ENCODE measurements at places on chromosomes 5 and 9.

GRCh38 chr5:163645421-163646416, 140.3 kb downstream of the MAT2B start:
- DNase-seq, result no peak

DNA sequence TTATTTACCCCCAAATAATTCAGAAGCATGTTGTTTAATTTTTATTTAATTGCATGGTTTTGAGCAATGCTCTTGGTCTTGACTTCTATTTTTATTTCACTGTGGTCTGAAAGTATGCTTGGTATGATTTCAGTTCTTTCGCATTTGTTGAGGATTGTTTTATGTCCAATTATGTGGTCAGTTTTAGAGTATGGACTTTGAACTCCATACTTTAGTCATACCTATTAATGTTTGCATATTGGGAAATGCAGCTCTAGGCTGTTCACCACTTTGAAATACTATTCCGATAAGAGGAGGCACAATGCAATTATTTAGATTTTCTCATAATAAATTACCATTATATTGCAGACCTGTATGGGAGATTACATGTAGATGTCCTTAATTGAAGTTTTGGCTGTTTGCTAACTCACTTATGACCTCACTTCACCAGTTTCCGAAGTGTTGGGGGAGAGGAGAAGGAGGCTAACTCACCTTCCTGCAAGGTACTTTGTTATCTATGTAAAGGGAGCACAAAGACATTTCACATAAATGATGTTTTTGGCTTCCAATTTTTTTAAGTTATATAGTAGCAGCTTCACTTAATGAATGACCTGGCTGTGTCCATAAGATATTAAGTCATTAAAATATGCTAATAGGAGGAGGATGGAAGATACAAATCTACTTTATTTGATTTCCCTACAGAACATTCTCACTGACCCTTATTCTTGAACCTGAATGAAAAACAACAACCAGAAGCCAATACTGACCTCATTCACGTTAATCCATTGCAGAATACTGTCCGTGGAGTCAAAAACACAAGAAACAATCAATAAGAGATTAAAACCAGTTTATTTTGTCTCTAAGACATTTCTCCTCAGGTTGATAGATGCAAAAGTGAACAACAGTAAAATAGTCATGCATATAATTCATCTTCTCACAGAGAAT, 970.3 kb upstream of the ARRDC3 start:
- DNase-seq, result peak; percentile 63

GRCh38 chr9:89710697-89711096, 105.9 kb downstream of the GADD45G start:
- peak; percentile 72 for DNase-seq

DNA sequence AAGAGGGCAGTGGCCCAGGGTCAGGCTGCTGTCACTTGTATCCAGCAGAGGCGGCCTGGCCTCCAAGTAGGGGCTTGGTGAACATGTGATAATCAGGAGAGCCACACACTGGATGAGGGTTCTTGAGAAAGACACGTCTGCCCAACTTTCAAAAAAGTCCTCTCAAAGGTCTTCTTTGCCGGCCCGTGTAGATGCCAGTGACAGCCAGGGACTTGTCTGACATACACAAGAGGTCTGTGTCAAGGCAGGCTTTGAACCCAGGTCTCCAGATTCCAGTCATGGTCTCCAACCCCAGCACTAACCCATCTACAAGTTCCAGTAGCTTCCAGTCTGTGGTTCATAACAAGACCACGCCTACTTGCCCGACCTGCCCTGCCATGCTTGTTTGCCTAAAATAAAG, 7.9 kb upstream of the AMBP start:
- no peak for DNase-seq

GRCh38 chr5:132754947-132755346, 7.7 kb downstream of the CCNI2 start:
- DNase-seq, result peak; percentile 24

DNA sequence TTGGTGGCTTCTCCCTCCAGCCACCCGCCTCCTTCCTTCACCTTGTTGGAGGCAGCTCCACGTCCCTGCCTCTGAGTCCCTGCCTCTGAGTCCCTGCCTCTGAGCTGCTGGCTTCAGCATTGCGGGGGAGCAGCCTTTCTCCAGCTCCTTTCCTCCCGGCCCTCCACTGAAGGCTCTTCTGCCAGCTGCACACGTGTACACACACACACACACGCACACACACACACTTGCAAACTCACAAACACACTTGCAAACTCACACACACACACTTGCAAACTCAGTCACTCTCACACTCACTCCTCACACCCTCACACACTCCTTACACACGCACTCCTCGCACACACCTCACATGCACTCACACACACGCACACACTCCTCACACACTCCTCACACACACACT, 45.1 kb downstream of the C9orf50 start:
- DNase-seq, result peak; percentile 54

- DNase-seq, result no peak
These were observed 792.1 kb downstream of the DTWD2 start for GRCh38 chr5:118196229-118196628.

DNA sequence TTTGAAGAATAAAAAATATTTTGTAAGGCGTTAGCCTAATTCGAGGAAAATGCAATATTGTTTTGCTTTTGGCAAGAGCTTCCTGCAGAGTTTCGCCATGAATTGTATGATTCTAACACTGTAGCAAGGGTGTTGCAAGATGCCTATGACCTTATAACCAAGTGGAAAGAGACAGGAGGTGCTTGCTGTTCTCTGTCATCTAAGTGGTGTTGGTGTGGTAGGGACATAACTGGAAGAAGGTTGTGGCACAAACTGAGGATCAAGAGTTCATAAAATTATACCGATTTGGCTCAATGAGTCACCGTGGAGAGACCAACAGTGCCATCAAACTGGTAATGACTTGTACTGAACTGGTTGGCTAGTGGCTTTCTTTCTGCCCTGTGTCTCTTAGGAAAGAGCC, 6.3 kb downstream of the STC2 start:
- peak; percentile 67 for DNase-seq

GRCh38 chr9:20319641-20320337, 302.5 kb downstream of the MLLT3 start:
- DNase-seq, result peak; percentile 95

GRCh38 chr5:82364497-82364896, 86.3 kb upstream of the RPS23 start:
- peak; percentile 64 for DNase-seq

- DNase-seq, result peak; percentile 52
These were observed 11.7 kb upstream of the OR1J2 start for GRCh38 chr9:122498883-122499288.

- DNase-seq, result peak; percentile 81
These were observed 28.9 kb downstream of the SHC3 start for GRCh38 chr9:89149726-89150125.

DNA sequence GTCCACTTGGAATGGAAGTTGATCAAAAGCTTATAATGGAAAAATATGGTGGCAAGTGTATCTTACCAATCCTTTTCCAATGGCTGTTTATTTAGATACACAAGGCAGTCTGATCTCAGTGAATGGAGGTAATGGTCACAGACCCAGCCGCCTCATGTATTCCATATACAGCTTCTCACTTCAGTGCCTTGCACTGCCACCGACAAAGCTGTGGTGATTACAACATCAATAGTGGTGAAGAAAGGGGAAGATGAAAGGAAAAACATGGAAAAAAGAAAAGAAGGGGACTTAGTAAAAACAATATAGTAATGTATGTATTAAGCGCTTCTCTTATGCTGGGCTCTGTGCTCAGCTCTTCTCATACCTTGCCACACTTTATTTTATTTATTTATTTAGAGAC, 297.3 kb upstream of the RASA1 start:
- DNase-seq, result no peak

- DNase-seq, result peak; percentile 84
These were observed 63.8 kb upstream of the ZNF462 start for GRCh38 chr9:106799152-106799551.

- DNase-seq, result peak; percentile 55
These were observed 24.7 kb upstream of the NUDT12 start for GRCh38 chr5:103587185-103587748.

GRCh38 chr5:120504057-120504456, 40.0 kb downstream of the PRR16 start:
- DNase-seq, result peak; percentile 50

GRCh38 chr5:100855937-100856430, 47.1 kb downstream of the ST8SIA4 start:
- DNase-seq, result no peak

- no peak for DNase-seq
These were observed 19.1 kb downstream of the URM1 start for GRCh38 chr9:128390150-128390812.

- DNase-seq, result peak; percentile 3
These were observed 40.4 kb downstream of the CFAP95 start for GRCh38 chr9:69861011-69861410.

GRCh38 chr5:174733091-174733690, 8.8 kb downstream of the MSX2 start:
- DNase-seq, result no peak

DNA sequence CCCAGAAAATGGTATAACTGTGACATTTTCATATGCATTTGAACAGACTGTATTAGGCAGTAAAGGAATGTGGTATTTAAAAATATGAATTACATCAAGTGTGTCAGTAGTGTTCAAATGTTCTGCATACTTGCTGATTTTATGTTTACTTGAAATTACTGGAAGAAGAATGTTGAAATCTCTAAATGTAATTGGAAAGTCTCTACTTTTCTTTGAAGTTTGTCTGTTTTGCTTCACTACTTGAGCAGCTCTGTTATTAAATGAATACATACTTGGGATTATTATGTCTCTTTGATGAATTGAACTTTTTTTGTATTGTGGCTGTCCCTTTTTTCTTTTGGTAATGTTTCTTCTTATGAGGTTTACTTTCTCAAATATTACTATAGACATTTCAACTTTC, 205.6 kb downstream of the TAF11L14 start:
- DNase-seq, result peak; percentile 16

- DNase-seq, result no peak
These were observed 341.0 kb downstream of the IRX2 start for GRCh38 chr5:2410451-2410850.

DNA sequence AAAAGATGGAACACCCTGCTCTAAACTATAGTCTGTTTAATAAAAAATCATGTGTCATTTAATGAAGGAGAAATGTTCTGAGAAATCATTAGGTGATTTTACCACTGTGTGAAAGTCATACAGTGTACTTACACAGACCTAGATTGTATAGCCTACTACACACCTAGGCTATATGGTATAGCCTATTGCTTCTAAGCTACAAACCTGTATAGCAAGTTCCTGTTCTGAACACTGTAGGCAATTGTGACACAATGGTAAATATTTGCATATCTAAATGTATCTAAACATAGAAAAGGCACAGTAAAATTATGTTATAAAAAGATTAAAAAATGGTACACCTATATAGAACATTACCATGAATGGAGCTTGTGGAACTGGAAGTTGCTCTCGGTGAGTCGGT, 40.6 kb downstream of the EFNA5 start:
- no peak for DNase-seq

DNA sequence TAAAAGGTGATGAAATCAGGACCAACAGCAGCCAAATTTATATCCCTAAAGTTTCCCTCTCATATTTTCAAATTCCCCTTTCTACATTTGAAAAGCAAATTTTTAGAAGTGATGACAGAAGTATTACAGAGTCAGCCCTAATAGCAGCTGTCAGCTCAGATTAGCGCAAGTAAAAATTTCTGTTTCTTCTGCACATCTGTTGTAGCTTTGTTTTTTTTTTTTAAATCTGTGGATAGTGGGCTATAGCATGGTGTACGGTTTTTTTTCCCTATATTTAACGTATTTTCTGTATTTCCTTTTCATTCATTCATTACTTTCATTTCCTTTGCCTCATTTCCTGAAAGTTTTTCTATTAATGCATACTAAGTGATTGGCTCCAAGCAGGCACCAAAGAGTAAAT, 99.1 kb downstream of the MACIR start:
- DNase-seq, result no peak

GRCh38 chr5:14366763-14367162, 214.8 kb upstream of the OTULINL start:
- DNase-seq, result no peak

DNA sequence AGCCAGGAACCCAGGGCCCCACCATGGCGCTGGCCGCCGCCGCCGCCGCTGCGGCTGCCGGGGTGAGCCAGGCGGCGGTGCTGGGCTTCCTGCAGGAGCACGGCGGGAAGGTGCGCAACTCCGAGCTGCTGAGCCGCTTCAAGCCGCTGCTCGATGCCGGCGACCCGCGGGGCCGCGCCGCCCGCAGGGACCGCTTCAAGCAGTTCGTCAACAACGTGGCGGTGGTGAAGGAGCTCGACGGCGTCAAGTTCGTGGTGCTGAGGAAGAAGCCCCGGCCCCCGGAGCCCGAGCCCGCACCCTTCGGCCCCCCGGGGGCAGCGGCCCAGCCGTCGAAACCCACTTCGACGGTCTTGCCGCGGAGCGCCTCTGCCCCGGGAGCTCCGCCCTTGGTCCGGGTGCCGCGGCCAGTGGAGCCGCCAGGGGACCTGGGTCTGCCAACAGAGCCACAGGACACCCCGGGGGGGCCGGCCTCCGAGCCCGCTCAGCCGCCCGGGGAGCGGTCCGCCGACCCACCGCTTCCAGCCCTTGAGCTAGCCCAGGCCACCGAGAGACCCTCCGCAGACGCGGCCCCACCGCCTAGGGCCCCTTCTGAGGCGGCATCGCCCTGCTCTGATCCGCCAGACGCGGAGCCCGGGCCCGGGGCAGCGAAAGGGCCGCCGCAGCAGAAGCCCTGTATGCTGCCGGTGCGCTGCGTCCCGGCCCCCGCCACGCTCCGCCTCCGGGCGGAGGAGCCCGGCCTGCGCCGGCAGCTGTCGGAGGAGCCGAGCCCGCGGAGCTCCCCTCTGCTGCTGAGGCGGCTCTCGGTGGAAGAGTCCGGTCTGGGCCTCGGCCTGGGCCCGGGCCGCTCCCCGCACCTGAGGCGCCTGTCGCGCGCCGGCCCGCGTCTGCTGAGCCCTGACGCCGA, 749 bp downstream of the SOWAHA start:
- no peak for DNase-seq

DNA sequence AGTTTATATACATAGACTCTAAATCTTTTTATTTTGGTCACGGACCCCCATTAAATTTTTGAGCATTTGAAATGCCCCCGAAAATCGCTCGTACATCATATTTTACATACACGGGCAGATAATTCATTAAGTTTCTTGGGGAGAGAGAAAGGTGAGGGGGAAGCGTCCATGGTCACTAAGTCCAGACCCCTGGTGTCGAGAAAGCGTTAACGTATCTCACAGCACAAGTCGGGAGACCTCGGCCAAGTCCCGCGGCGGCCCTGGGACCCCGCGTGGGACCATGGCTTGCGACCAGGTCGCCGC, 794 bp downstream of the PTBP3 start:
- no peak for DNase-seq

DNA sequence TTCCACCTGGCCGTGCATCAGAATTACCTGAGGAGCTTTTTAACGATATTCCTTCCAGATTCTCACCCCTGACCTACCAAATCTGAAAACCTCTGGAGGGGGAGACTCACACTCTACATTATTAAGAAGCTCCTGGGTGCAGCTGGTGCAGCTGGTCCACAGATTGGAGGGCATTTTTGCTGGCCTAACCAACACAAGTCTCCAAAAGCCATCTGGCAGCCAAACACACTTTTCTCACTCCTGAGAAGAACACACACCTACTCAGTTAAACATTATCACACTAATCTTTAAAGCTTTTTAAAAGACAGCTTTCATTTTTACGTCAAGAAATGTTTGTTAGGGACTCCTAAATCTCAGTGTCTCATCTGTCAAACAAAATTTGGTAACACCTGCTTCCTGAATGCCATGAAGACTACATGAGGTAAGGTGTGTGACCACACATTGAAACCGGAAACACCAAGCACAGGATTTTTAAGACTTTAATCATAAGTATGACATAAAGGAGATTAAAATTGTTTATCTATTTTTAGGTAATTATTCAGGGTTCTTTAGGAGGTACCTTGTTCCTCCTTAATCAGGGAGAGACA, 14.2 kb upstream of the PTPN3 start:
- no peak for DNase-seq

Measured in amniotic epithelial cell (primary cell).